ENCODE measurements at places on chromosomes 16 and 17.

DNA sequence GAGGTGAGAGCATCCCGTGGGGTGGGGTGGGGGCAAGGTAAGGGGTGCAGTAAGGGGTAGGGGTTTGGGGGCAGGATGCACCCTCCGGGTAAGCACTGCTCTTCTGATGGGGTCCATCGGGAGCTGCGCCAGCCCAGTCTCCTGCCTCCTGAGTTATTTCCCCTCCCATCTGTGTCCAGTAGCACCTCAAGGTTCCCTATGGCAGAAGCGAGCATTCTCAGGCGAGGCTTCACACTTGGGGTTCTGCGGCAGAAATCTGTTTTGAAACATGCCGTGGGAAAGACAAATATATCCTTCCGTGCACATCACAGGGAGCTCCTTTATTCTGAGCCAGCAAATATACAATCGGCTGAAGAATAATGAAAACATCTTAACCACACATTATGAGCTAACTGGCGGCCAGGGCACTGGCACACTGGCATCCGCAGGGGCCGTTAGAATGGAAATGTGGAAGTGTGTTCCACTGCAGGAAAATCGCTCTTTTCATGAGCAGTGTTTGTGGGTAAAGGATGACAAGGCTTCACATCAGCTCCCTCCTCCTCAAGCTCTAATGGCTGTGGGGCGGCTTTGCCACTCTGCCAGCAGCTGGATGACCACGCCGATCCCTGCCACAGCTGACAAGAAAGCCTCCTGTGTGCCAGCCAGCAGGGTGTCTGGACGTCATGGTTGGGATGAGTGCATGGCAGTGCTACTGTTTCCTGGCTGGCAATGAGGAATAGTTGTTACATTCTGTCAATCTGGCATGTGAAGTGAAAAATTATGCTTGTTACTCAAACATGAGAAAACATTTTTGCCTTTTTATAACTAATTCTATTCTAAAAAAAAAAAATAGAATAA is 20.0 kb downstream of the MTHFSD start:
- no peak for DNase-seq

GRCh38 chr16:80804056-80804525 is 307 bp downstream of the CDYL2 start:
- no peak for DNase-seq

- no peak for DNase-seq
Measured at GRCh38 chr17:4881761-4882555, 17.4 kb upstream of the C17orf107 start.

GRCh38 chr16:7614021-7614795 is 281.6 kb downstream of the RBFOX1 start:
- DNase-seq = no peak

- DNase-seq = peak; percentile 80
Measured at GRCh38 chr17:50920041-50920410, 53.9 kb upstream of the TOB1 start.

GRCh38 chr17:1829592-1830257 is at the start of the genes RPA1 and SMYD4:
RPA1 (plus strand) TSS chr17:1830005; CDS start chr17:1830094, 89 bp downstream.
SMYD4 (minus strand) TSS chr17:1829902; CDS start chr17:1827994, 1,908 bp downstream.
- DNase-seq = no peak

DNA sequence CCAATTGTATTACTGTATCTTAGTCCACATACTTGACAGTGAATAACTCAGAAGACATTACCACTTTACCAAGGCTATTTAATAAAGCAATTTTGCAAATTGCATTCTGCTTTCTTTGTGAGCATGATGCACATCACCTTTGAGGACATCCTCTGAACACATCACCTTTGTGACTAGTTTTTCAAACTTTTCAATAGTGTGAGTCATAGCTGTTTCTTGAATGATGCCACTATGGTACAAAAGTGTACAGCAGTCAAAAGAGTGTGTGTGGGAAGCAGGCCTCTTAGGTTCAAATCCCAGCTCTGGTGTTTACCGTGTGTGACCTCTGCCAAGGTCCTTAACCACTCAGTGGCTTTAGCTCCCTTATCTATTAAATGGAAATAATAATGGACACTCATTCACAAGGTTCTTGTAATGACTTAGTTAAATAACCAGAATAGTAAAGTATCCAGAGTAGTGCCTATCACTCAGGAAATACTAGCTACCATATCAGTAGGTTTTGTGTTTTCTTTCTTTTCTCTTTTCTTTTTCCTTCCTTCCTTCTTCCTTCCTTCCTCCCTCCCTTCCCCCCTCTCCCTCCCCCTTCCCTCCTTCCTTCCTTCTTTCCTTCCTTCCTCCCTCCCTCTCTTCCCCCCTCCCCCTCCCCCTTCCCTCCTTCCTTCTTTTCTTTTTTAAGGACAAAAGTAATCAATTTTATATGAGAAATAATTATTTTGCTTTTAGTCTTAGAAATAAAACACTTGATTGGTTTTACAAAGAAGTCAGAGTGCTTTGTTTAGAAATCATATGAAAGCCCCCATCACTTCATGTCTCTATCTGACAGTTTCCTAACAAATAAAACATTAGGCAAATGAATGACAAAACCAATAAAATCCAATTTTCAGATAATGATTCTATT is 178.9 kb downstream of the MYO1D start:
- DNase-seq = no peak

DNA sequence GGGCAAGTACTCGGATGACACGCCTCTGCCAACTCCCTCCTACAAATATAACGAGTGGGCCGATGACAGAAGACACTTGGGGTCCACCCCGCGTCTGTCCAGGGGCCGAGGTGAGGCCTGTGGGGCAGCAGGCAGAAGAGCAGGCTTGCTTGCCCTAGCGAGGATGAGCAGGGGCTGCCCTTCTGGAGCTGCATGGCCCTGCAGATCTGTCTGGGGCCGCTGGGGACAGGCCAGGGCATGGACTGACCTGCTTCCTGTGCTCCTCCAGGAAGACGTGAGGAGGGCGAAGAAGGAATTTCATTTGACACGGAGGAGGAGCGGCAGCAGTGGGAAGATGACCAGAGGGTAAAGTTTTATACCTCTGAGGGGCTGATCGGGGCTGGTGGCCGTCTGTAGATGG is 5.3 kb downstream of the DHX38 start:
- DNase-seq = no peak

DNA sequence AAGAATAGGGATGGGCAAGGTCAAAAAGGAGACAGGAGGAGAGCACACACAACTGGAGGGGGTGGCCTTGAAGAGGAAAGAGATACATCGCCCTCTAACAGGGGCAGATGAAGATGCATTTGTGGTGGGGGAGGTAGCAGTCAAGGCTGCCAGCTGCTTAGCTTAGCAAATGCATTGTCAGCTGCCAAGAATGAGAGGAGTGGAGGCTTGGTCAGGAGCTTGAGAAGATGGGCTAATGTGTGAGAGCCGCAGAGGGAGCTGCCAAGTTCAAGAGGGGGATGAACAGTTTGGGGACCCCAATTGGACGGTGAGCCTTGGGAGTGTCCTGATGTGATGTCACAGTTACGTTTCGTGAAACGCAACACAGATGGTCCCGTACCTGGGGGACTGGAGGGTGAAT is 28.9 kb upstream of the GNA13 start:
- no peak for DNase-seq

- no peak for DNase-seq
Measured at GRCh38 chr16:18853694-18854093, 52.3 kb upstream of the ARL6IP1 start.

GRCh38 chr17:82582213-82582612 is 62.7 kb downstream of the FOXK2 start:
- DNase-seq = no peak

- no peak for DNase-seq
Measured at GRCh38 chr17:63598281-63598680, 2.4 kb upstream of the TACO1 start.

DNA sequence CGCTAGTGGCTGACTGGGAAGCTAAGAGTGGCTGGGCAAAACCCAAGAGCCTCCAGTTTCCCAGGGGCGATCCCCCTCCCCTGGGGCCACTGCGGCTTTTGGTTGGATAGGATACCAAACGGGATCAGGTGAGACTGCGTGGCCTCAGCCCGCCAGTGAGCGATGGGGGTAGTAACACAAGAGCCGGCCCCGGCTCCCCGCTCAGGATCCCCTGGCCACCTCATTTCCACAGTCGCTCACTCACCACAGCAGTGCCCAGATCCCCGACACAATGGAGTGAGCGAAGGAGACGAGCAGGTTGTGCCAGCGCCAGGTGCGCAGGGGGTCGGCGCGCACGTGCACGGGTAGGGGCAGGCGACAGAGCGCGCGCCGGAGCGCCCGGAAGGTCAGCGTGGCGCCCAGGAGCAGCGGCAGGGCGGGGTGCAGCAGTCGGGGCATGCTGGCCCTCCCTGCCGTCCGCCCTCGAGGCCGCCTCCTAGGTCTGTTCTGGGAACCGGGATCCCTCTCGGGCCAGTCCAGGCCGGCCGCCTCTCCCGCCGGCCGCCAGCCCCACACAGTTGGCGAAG is 290 bp downstream of the TLCD1 start:
- no peak for DNase-seq

DNA sequence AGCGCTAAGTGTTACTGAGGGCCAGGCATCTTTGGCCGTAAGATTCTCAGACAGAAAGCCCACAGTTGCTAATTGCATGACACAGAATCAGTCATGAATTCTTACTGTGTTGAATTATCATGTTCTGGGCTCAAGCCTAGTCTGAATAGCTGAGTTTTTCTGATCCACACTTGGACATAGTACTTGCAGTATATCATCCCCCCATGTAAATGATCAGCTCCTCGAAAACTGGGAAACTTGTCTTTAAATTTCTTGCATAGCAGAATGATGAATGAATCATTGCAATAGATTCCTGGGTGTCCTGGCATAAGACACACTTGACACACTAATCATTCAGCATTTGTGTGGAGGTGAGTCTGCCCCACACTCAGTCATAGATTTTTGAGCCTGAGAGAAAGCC is 2.2 kb downstream of the MLYCD start:
- no peak for DNase-seq

GRCh38 chr16:70444249-70445063 is 5.6 kb upstream of the ST3GAL2 start:
- DNase-seq = no peak

GRCh38 chr17:57751348-57751971 is 6.4 kb upstream of the CCDC182 start:
- no peak for DNase-seq

DNA sequence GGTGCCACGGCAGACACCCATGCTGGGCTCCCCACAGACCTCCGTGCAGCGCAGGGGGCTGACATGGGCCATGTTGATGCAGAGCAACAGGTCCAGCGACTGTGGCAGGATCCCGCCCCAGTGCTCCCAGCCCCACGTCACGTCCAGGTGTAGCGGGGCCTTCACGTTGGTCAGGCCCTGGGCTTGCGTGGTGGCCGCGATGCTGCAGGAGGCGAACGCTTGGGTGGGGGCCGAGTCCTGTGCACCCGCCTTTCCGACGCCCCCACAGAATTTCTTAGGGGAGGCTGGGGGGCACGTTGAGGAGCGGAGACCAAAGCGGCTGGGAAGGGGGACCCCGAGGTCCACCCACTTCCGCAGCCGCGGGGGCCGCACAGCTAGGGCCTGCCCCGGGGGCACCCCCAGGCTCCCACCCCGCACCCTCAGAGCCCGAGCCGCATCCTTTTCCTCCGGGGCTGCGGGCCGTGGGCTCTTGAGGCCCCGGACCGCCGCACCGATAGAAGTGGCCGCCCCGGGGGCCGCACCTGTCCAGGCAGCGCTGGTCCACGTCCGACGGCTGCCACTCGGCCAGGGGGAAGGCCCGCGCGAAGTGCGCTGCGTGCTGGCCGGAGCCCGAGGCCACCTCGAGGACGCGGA is 416 bp downstream of the METTL26 start:
- no peak for DNase-seq

DNA sequence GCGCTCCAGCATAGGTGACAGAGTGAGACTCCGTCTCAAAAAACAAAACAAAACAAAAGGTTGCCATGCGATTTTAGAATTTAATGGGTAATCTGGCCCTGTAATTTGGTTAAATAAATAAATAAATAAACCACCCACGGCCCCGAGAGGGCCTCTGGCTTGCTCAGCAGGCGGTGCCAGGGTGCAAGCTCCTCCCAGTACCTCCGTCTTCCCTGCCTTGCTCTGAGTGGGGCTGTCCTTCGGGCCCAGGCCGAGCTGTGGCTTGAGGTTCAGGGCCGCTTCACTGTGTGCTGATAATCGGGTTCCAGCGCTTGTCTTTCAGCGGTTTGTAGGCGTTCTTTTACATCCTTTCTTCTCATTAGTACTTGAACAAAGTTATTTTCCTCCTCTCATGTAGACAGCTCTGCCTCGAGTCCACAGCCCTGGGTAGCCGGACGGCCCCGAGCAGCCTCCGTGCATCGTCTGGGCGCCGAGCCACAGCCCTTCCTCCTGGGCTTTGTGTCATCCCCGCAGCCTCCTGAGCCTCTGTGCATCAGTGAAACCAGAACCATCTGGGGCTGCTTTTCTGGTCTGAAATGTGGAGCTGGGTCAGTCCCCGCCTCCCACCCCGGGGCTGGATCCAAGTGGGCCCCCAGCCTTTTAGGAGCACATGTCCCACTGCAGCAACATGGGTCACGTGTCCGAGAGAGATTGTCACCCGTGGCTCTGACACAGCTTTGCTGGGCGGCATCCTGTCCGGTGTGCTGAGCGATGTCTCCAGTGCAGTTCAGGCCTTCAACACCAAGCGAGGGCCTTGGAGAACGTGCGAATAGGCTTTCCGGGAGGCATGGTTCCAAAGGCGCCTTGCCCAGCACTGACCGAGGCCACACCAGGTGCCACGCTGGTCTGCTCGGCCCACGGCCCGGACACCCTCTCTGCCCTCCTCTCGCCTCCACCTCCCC is 157.4 kb upstream of the CHMP6 start:
- no peak for DNase-seq

DNA sequence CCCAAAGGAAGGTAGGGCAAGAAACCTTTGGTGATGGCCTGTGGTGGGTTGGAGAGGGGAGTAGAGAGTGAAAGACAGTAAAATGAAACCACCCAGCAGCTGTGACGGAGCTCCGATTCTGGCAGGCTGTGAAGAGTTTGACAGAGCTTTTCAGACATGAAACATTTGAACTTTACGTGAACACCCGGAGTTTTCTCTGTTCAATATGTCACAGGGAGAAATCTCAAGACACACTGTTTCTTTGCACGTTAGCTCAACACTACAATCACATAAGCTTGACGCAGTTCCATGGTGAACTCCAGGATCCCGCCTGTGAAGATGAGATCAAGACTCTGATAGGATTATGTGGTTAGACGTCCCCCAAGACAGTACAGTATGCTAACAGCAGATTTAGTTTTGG is 79.6 kb upstream of the CDH11 start:
- DNase-seq = no peak

DNA sequence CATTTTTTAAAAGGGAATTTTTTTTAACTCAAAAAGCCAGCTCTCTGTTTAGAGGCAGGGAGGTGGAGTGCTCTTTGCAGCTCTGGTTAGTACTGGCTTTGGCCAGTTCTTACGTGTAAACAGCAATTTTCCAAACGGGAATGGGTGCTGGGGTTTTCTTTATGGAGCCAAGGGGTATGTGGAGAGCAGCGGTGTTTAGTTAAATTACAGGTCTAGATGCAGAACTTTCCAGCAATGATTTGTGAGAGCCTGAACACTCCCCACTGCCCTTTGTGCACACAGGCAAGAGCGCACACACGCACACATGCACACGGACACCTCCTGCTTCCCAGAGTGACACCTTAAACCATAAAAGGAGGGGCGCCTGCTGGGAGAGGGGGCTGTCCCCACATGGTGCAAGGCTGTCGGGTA is 140.2 kb downstream of the MSI2 start:
- peak; percentile 84 for DNase-seq
